NCI-H2171 treated with DMSO at 0.1 percent for 48 hours (cell line): ENCODE measurements at places on chromosomes 3 and 15.

GRCh38 chr3:146496251-146496650 lies 26.9 kb upstream of the PLSCR2 start:
- DNase-seq: no peak

DNA sequence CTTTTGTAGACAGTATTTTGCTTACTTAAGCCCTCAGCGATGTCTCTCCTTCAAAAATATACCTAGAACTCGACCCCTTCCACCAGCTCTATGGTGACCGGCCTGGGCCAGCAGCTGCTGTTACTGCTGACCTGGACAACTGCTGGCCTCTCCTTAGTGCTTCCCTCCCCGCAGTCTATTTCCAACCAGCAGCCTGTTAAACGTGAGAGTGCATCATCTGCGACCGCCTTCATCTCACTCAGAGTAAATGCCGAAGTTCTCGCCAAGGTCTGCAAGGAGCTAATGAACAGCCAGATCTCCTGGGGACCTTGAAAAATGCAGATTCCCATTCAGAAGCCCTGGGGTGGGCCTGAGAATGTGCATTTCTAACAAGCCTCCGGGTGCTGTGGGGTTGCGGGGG lies 86.7 kb downstream of the RPLP1 start:
- no peak for DNase-seq

GRCh38 chr3:195150181-195151118 lies 120.5 kb downstream of the XXYLT1 start:
- DNase-seq: peak; percentile 93

GRCh38 chr3:126568776-126569342 lies 10.1 kb upstream of the C3orf22 start:
- DNase-seq: no peak

DNA sequence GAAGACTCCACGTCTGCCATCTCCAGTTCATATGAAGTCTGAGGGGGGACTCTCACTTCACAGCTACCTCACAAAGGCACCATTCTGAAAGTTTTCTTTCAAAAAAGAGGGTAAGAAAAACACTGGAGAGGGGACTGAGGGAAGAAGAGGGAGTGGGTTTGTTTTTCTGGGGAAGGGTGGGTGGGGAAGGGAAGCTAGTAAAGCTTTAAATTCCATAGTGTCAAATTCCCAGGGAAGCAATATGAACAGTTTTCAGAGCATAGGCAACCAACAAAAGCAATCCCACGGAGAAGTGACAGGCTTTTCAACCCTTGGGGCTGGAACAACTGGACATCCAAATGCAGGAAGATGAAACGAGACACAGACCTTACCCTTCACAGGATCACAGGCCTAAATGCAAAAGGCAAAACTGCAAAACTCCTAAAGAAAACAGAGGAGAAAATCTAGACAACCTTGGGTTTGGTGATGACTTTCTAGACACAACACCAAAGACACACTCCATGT lies 61.7 kb downstream of the CHSY1 start:
- no peak for DNase-seq

- DNase-seq: no peak
Measured at GRCh38 chr3:181432992-181433391, 278.7 kb upstream of the SOX2 start.

DNA sequence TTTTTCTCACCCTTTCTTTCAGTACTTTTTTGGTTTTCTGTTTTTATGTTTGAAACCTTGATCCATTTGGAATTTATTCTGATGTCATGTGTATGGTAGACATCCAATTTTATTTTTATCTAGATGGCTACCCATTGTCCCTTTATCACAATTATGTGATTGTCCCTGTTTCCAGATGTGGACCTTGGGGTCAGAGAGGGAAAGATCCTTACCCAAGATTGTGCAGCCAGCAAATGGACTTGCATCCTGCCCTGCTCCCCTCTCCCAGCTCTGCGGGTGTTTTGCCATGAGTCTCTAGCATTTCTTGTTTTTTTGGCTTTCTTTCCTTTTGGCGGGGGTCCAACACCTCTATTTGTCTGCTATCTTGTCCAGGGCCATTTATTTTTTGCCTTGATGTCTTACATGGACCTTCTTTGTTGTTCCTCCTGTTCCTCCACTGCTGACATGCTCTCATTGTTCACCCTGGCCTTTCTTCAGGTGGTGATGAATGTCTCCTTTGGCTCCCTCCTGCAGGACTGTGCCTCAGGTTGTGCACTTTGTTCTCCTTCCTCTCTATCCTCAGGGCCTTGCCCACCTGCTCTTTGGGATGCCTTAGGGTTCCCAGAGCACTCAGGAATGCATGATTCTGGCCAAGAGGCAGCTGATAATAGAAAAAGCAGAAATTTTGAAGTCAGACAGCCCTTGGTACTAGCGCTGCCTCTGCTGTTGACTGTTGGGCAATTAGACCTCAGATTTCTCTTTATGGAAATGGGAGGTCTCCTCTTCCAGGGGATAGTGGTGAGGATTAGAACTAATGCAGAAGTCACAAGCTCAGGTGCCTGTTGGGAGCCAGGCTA lies 84.3 kb downstream of the EEFSEC start:
- DNase-seq: no peak

- no peak for DNase-seq
Measured at GRCh38 chr3:36408146-36408545, 27.8 kb downstream of the STAC start.

GRCh38 chr3:180017846-180018245 lies 18.9 kb downstream of the PEX5L start:
- DNase-seq: no peak

DNA sequence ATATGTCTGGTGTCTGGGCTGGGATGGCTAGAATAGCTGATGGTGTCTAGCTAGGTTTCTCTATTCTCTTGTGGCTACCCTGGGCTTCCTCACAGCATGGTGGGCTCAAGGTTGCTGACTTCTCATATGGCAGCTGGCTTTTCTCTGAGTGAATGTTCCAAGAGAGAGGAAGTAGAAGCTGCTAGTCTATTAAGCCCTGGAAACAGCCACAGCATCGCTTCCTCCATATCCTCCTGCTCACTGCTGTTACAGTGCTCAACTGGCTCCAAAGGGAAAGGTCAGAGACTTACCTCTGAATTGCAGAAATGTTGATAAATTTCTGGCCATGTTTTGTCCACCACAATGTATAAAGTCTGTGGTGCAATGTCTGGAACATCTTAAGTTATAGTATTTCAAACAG lies 299.9 kb upstream of the ADAMTS9 start:
- DNase-seq: no peak

DNA sequence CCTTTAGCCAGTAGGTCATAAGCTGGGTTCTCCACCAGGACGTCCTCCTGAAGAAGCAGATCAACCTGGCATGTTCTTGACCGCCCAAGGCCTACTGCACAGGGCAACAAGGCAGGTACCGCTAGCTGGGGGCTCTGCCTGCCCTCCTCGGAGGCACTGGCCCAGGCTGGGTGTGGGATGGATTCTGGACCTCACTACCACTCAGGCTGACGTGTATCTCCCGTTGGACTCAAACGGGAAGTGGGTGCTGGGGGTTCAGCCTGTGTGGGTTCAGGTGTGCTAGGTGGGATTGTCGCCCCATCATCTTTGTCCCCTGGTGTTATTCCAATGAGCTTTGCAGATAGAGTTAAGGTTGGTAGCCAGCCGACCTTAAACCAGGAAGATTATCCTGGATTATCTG lies 95.0 kb upstream of the SNRPA1 start:
- DNase-seq: no peak

DNA sequence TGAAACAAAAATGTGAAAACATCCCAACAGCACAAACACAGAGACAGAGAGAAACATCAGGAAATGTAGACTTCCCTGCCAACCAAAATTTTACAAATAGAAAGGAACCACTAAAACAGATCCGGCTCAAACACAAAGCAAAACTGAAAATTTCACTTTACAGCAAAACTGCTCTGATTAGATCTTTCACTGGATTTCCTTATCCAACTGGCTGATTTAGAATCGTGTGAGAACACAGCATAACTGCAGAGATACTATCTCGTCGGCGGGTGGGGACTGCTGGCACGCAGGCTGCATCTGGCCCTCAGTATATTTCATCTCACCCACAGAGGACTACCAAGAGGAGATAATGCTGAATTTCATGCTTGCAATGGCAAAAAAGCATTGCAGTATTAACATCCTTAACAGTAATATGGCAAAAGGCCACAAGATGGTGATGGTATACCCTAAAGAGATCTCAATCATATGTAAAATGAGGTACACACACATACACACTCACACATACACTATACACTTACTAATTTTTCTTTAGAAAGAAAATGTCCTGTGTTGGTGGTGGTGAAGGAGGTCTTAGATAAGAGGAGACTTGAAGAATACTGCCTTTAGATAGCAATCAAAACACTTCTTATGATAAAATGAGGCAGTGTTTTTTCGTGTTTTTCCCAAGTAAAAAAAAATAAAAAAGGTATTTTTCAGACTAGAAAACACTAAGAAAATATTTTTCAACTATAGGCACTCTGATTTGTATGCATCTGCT lies 10.6 kb upstream of the LEO1 start:
- peak; percentile 69 for DNase-seq

GRCh38 chr3:194874206-194874605 lies 188.5 kb downstream of the FAM43A start:
- peak; percentile 31 for DNase-seq

- DNase-seq: peak; percentile 84
Measured at GRCh38 chr3:58994746-58995330, 55.0 kb downstream of the CFAP20DC start.

- peak; percentile 75 for DNase-seq
Measured at GRCh38 chr3:113947372-113948014, at the start of gene ZDHHC23. Gene ZDHHC23, plus strand, starts transcription at chr3:113948013. Its CDS starts 790 bp downstream, at chr3:113948803.

GRCh38 chr3:46013316-46014094 lies 13.8 kb downstream of the XCR1 start:
- DNase-seq: no peak

DNA sequence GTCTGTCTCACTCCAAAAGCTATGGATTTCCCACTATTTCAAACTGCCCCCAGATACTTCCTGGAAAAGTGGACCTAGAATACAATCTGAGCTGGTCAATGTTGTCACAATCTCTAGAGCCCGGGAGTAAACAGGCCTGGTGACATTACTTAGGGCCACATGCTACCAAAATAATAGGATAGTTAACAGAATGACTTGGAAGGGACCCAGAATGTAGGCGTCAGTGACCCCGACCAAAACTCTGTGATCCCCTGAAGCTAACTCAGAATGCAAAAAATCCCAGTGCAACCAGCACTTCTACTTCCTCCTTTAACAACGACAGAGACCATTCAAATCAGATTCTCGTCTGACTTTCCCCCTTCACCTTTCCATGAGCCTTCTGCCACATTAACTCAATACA lies 51.5 kb upstream of the CDV3 start:
- DNase-seq: no peak

DNA sequence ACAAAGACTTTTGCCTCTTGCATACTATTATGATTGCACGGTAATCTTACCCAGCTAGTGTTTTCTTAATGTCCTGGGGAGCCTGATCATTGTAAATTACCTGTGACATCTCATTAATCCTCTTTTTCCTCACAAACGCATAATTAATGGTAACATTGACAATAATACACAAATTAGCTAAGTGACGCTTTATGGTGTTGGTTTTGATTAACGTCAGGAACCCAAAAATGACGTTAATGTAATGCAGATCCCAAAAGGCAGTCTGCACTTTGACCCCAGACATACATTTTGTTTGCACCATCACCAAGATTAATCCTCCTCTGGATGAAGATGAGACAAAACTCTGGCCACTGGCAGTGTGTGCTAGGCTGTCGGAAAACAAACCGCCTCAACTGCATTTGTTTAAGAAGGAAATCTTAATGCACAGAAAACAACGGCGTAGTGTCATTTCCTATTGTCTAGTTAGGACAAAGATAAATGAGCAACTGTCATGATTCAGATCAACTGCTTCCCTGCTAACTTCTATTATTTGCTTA lies 83.9 kb upstream of the CDIN1 start:
- no peak for DNase-seq

GRCh38 chr15:87703327-87704111 lies 553.0 kb downstream of the NTRK3 start:
- DNase-seq: no peak

DNA sequence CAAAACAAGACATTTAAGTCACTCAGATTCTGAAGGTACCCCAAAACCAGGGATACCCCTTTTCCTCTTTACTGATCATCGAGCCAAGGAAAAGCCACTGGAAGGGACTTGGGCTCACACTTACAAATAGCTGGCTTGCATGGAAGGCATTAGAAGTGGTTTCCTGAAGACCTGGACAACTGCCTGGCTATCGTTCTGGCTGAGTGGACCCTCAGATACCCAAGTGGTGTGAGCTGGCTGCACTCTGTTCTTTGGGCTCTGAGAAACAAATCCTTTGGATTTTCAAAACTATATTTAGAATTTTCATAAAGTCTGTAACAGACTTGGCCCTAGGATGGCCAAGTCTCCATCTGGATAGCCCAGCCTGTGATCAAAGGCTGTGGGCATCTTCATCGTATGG lies 110.1 kb upstream of the CTDSPL start:
- DNase-seq: no peak

DNA sequence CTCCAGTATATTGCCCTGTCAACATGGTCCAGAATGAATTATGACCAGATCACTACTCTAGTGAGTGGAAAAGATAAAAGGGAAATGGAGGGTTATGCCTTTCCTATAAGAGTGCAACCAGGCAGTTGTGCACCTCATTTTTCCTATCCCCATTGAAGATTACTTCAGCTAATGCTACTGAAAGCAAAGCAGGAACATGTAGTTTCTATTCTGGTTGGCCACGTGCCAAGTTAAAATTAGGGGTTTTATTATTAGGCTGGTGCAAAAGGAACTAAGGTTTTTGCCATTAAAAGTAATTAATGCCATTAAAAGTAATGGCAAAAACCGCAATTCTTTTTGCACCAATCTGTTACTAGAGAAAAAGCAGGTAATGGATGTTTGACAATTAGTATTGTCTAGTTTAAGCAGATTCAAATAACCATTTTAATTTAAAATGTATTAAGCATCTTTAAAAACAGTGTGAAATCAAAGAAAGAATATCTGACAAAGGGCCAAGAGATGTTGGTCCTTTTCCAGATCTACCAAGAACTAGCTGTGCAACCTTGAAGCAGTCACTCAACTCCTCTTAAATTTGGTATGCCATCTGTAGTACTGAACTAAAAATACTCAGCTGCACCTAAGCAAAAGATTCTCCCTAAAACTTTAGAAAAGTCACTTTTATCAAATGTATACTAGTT lies 567.5 kb upstream of the CCDC54 start:
- DNase-seq: no peak

DNA sequence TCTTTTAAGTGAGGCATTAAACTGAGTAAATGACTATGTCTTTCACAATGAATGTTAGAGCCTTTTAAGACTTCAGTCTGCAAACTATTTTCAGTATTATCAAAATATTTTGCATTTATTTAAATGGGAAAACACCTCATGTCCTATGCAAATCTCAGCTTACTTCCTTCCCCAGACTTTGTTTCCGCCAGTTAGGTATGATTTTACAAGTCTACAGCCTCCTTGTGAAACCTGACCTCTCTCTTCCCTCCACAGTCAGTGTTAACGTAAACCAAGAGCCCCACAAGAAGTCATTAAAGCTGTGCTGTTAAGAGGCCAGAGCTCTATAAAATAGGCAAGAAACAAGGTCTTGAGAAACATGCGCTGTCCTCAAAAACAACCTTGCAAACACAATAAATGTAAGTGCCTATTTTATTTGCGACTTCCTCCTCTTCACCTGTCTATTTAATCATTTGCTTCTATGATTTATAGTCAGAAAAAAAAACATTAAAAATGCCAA lies 48.3 kb downstream of the PRTG start:
- peak; percentile 55 for DNase-seq
